Natural killer cell treated with Interleukin-12 subunit alpha and Interleukin-12 subunit beta and Interleukin-15 and Interleukin-18, amount 100 ng/mL, for 72 hours (primary cell): ENCODE measurements at places on chromosomes 5 and 9.
A peak's percentile ranks its signal among the peaks of the same experiment; 100 is the strongest.

- no peak overlapping the region for H3K4me3 ChIP-seq
- no peaks in the 10 kb centered on the region for H3K36me3 ChIP-seq
- DNase-seq: no peak
- no peak overlapping the region for H3K27ac ChIP-seq
- no peaks in the 10 kb centered on the region for H3K27me3 ChIP-seq
Measured at GRCh38 chr9:101652601-101653175, 57.9 kb upstream of the PPP3R2 start.

- H3K36me3 ChIP-seq: no peaks in the 10 kb centered on the region
- no peak overlapping the region for H3K27ac ChIP-seq
- peaks cover 14% of the 10 kb centered on the region for H3K27me3 ChIP-seq
- H3K4me1 ChIP-seq: no peaks in the 10 kb centered on the region
Measured at GRCh38 chr5:135435467-135436330, 11.4 kb downstream of the DCANP1 start.

GRCh38 chr5:137281201-137281600 lies 217.9 kb downstream of the SPOCK1 start:
- peaks cover 1% of the 10 kb centered on the region for H3K27me3 ChIP-seq
- H3K4me1 ChIP-seq: no peaks in the 10 kb centered on the region
- no peak for DNase-seq
- no peak overlapping the region for H3K27ac ChIP-seq
- no peak overlapping the region for H3K4me3 ChIP-seq

- H3K4me3 ChIP-seq: no peak overlapping the region
- peaks cover 47% of the 10 kb centered on the region for H3K27me3 ChIP-seq
- H3K4me1 ChIP-seq: no peaks in the 10 kb centered on the region
- H3K27ac ChIP-seq: no peak overlapping the region
Measured at GRCh38 chr5:139797335-139797734, 1.7 kb downstream of the PSD2 start.

DNA sequence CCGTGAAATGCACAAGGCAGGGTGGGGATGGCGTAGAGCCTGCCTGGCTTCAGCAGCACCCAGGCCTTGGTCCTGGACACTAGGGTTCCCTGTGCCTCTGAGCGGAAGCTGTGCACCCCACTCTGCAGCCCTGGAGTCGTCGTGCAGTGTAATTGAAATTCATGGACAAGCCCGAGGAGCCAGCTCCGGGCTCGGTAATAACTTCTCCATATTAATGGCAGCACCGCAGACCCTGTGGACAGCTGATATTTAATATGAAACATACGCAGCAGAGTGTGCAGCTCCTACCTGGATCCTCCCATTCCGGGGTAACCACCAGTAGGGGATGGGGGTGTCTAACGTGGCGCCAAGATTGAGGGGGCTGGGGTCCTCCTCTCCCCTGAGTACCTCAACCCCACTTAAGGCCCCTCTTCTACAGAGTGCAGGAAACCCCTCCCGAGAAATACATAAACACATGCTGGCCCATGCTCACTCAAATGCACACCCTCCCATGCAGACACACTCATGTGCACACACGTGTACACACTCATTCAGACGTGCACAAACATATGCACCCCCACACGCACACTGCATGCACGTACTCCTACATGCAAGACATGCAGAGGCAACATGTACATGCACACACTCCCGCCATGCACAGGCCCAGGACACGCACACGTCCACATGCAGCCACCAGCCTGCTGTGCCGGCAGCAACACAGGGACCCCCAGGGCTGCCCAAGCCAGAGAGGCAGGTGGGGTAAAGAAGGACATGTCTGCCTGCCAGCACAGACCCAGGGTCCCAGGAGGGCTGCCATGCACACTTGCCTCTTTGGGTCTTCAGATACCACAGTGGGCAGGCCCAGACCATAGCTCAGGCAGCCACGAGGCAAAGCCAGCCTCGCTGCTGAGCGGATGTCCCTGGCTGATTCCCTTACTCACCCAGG lies 8.1 kb downstream of the ADAMTS2 start:
- DNase-seq: no peak
- H3K4me1 ChIP-seq: no peaks in the 10 kb centered on the region
- no peak overlapping the region for H3K27ac ChIP-seq
- peaks cover 12% of the 10 kb centered on the region for H3K27me3 ChIP-seq
- no peaks in the 10 kb centered on the region for H3K36me3 ChIP-seq

DNA sequence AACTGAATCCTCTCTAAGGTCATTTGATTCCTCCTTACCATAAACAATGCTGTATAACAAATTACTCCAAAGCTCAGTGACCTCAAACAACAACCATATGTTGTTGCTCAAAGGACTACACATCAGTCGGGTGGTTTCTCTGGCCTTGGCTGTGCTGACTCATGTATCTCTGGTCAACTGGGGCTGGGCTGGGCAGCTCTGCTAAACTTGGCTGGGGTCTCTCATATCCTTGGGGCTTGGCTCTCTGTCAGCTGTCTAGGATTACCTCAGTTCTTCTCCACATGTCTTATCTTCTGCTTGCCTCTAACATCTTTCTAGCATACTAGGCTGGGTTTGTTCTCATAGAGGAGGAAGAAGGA lies 86.4 kb downstream of the GALNT10 start:
- no peak overlapping the region for H3K27ac ChIP-seq
- DNase-seq: no peak
- H3K4me3 ChIP-seq: no peak overlapping the region
- H3K27me3 ChIP-seq: no peaks in the 10 kb centered on the region
- H3K4me1 ChIP-seq: peaks cover 52% of the 10 kb centered on the region

GRCh38 chr5:132303589-132303988 lies 9.4 kb downstream of the SLC22A4 start:
- peaks cover 4% of the 10 kb centered on the region for H3K36me3 ChIP-seq
- no peak overlapping the region for H3K4me3 ChIP-seq
- no peak overlapping the region for H3K27ac ChIP-seq

- H3K36me3 ChIP-seq: no peaks in the 10 kb centered on the region
- no peak overlapping the region for H3K4me3 ChIP-seq
- no peak overlapping the region for H3K27ac ChIP-seq
- H3K27me3 ChIP-seq: peaks cover 5% of the 10 kb centered on the region
- no peaks in the 10 kb centered on the region for H3K4me1 ChIP-seq
Measured at GRCh38 chr9:7370381-7370780, 429.2 kb downstream of the DMAC1 start.

GRCh38 chr5:93151896-93152295 lies 429.1 kb downstream of the NR2F1-AS1 start:
- no peaks in the 10 kb centered on the region for H3K27me3 ChIP-seq
- no peak for DNase-seq
- no peak overlapping the region for H3K4me3 ChIP-seq

DNA sequence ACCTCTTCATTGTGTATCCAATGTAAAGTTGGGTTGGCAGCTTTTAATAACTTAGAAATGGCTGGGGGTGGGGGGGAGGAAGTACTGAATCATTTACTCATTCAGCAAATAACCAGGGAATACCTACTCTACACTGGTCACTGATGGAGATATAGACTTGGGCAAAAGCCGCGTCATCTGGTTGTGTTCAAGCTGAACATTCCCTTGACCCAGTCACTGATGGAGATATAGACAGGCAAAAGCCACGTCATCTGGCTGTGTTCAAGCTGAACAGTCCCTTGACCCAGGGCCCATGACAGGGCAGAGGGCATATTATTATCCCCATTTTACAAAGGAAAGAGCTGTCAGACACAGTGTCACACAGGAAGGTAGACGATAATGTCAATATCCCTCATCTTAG lies 32.6 kb downstream of the FOXI1 start:
- no peak overlapping the region for H3K4me3 ChIP-seq
- H3K36me3 ChIP-seq: no peaks in the 10 kb centered on the region
- H3K27ac ChIP-seq: no peak overlapping the region
- no peak for DNase-seq
- H3K27me3 ChIP-seq: peaks cover 15% of the 10 kb centered on the region

DNA sequence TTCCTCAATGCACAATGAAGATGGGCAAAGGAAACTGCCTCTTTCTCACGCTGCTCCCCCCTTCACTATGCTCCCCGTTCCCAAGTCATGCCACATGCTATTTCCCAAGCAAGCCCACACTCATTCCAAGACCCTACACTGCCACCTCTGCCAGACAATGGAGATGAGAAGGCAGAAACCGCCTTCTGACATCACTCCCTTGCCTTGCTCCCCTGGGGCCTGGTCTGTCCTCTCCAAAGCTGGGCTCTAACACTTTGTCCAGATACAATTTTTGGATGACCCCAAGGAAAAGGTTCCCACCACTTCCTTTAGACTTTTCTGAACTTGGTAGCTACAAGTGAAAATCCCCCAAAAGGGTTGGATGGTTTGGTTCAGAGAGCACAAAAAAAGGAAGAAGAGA lies 7.2 kb upstream of the ADRA1B start:
- H3K4me3 ChIP-seq: no peak overlapping the region
- no peaks in the 10 kb centered on the region for H3K4me1 ChIP-seq
- no peaks in the 10 kb centered on the region for H3K36me3 ChIP-seq
- H3K27ac ChIP-seq: no peak overlapping the region
- H3K27me3 ChIP-seq: peaks cover 55% of the 10 kb centered on the region
- no peak for DNase-seq

DNA sequence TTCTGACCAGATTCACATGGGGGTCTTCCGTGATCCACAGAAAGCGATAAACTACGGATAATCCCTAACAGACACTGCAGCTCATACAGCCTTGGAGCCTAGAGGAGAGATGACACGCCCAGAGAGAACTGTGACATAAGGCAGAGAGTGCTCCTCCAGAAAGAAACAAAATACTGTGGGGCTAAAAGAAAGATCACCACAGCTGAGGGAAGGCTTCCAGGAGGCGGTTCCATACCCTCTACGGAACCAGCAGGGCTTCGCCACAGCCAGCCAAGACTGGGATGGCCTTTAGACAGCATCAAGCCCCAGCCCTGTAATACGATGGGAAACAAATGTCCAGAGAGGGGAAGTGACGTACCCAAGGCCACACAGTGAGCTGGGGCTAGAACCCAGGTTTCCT lies 19.3 kb downstream of the GPX3 start:
- no peaks in the 10 kb centered on the region for H3K27me3 ChIP-seq
- no peak overlapping the region for H3K4me3 ChIP-seq
- no peak overlapping the region for H3K27ac ChIP-seq
- H3K36me3 ChIP-seq: peaks cover 9% of the 10 kb centered on the region
- no peaks in the 10 kb centered on the region for H3K4me1 ChIP-seq

DNA sequence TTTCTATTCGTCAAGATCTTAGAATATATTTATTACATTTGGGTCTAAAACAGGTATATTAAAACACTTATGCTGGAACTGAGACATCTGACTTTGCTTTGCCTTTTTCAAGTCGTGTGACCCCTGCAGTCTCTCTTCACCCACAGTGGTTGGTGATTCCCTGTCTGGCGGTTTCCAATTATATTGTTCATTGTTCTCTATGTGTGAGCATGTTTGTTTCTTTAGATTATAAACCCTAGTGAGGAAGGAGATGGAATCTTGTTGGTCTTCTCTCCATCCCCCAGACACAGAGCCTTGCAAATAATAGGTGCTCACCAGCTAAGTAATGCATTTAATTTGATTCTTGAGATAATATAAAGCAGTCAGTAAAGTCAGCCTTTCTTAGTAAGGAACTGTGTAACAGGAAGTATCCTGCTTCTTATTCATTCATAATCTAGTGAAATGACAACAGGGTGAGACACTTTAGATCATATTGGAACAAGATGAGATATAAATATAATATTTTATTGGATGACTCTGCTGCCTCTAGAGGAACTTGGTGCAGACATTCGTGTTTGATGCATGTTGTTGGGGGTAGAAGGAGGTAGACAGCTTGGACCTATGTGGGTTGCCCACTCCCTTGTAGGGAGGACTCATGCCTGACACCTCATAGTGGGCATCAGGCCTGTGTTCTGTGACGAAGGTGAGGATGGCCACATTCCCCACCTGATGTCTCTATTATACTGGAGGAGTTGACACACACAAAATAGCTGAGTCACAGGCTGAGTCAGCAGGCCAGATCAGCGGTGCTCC lies 88.1 kb downstream of the FGF1 start:
- H3K36me3 ChIP-seq: no peaks in the 10 kb centered on the region
- no peak for DNase-seq
- no peak overlapping the region for H3K27ac ChIP-seq
- no peak overlapping the region for H3K4me3 ChIP-seq
- peaks cover 5% of the 10 kb centered on the region for H3K4me1 ChIP-seq
- peaks cover 24% of the 10 kb centered on the region for H3K27me3 ChIP-seq

- H3K36me3 ChIP-seq: no peaks in the 10 kb centered on the region
- H3K27me3 ChIP-seq: no peaks in the 10 kb centered on the region
- no peak overlapping the region for H3K4me3 ChIP-seq
Measured at GRCh38 chr5:132767150-132767549, 9.9 kb downstream of the SEPTIN8 start.

GRCh38 chr9:113475031-113475430 lies 11.5 kb downstream of the RGS3 start:
- no peaks in the 10 kb centered on the region for H3K36me3 ChIP-seq
- no peak overlapping the region for H3K27ac ChIP-seq
- H3K4me1 ChIP-seq: peaks cover 12% of the 10 kb centered on the region
- DNase-seq: no peak
- H3K4me3 ChIP-seq: no peak overlapping the region

DNA sequence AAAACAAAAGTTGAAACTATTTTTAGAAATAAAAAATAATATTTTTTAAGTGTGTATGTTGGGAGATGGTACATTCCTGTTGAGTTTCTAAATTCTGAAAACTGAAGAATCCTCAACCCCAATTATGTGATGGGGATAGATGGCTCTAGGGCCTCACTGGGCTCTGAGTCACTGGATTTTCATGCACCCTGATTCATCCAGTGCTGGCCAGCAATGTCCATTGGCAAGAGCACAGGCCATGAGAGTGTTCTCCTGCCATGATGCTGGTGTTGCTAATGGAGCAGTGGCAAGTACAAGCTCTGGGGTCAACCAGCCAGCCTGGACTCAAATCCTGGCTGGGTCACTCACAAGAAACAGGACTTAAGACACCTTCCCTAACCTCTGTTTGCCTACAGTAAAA lies 23.3 kb downstream of the SMIM23 start:
- peaks cover 34% of the 10 kb centered on the region for H3K27me3 ChIP-seq
- H3K4me3 ChIP-seq: no peak overlapping the region
- no peak for DNase-seq

GRCh38 chr9:92292338-92293074 lies 991 bp downstream of the IARS1 start:
- DNase-seq: no peak
- H3K27ac ChIP-seq: peak overlapping the region; percentile 99
- peak overlapping the region; percentile 90 for H3K4me3 ChIP-seq

DNA sequence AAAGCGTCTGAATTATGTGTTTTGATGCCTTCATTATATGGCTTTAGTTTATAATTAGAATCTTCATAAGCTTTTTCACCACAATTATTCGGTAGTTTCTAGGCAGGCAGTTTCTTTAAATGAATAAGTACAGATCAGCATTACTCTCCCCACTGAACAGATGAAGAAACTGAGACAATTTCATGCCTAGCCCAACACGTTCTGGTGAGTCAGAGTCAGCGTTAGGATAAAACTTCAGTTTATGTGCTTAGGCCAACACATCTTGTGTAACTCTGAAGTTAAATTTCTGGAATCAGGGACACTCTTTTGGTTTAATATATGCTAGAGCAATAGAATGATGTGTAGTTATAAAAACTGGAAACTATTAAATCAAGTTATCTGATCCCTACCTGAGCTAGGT lies 186.7 kb upstream of the ELL2 start:
- no peak overlapping the region for H3K4me3 ChIP-seq
- peaks cover 13% of the 10 kb centered on the region for H3K27me3 ChIP-seq
- H3K4me1 ChIP-seq: no peaks in the 10 kb centered on the region
- DNase-seq: no peak
- no peak overlapping the region for H3K27ac ChIP-seq

GRCh38 chr9:107894572-107895261 lies 405.1 kb upstream of the KLF4 start:
- no peaks in the 10 kb centered on the region for H3K36me3 ChIP-seq
- no peak overlapping the region for H3K4me3 ChIP-seq
- no peak for DNase-seq
- no peak overlapping the region for H3K27ac ChIP-seq
